ENCODE measurements at places on chromosomes 2 and 18.

GRCh38 chr2:96663829-96664228 is 21.3 kb downstream of the FER1L5 start:
- no peak for DNase-seq

- no peak for DNase-seq
Measured at GRCh38 chr2:46347648-46348280, 50.6 kb downstream of the EPAS1 start.

- DNase-seq: no peak
Measured at GRCh38 chr2:14722904-14723570, 90.5 kb downstream of the LRATD1 start.

DNA sequence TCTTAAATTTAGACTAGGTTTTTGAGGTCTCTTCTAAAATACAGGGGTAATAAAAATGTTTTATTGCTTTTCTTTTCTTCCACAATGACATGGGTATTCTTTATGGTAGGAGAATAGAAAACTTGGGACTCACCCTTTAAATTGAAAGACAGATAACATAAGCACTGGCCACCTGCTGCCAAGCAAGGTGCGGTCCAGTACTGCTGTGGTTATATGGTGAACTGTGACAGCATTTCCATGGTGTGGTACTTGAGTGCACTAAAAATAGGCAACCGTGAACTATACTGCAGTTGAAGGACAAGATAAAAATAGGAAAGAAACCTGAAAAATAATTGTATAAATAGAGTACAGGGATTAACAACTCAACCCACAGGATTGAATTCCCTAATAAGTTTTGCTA is 54.4 kb upstream of the GRB14 start:
- no peak for DNase-seq

DNA sequence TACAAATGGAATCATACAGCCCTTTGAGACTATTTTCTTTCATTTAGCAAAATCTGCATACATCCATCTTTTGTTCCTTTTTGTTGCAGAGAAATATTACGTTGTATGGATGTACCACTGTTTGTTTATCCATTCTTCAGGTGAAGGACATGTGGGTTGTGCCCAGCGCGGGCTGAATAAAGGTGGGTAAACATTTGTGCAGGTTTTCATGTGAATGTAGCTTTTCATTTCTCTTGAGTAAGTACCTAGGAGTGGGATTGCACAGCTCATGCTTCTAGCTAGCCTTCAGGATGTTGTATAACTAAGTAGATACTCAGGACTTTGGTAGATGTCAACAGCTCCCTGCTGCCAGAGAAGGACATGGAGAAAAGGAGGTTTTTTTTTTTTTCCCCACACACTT is 50.6 kb upstream of the SPRED2 start:
- no peak for DNase-seq

DNA sequence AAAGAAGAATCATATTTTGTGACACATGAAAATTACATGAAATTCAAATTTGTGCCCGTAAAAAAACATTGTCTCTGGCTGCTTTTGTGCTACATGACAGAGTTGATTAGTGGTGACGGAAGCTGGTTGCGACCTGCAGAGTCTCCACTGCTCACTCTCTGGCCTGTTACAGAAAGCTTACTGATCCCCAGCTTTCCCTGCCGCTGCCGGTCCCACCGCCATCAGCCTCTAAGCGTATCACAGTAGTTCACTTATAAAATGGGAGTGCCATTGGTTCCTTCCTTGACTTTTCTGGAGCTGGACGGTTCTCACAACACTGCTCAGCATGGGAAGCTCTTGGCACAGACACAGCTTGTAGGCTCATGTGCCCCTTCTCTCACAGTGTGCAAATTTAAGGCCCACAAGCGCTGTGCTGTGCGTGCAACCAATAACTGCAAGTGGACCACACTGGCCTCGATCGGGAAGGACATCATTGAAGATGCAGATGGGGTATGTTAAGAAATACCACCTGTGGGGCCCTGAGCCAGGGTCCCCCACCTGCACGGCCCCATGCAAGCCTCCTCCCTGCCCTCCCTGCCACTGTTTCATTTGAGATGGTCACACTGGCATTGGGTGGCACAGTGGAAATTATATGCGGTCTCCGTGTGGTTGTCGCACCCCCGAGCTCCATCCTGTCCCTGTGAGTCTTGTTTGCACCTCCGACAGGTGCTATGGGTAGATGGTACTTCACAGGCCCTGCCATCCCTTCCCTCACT is 81.3 kb downstream of the DGKD start:
- no peak for DNase-seq

GRCh38 chr2:179900655-179901054 is 39.2 kb upstream of the ZNF385B start:
- DNase-seq: no peak

- DNase-seq: peak; percentile 10
Measured at GRCh38 chr18:27921392-27921791, 255.5 kb downstream of the CDH2 start.

DNA sequence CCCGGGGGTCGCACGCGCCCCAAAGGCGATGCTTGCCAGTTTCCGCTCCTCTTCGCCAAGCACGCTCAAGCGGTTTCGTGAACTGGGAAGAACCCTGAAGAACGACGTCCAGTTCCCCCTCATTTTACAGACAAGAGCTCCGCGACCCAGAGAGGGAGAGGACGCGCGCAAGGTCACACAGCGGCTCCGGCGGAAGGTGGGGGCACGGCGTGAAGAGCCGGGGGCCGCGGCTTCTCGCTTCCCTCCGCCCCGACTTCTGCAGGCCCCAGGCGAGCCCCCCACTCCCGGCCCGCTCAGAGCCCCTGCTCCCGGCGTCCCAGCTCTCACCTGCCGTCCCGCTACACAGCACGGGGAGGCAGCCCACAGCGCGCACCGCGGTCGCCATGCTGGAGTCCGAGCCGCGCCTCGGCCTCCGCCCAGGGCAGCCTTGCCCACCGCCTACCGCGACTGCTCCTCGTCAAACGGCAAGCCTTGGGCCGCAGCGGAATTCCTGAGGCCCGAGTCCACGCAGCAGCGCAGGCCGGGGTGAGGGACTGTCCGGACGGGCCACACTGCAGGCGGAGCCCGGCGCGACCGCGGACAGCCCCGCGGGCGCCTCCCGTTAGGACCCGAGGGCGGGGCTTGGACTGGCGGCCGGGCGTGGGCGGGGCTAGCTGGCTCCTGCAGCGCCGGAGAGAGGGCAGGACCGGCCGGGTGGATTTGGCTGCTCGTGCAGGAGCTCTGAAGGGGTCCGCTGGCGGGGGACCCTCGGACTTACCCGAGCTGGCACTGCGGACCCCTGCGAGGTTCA is at the start of gene MRPS5:
TSS of gene MRPS5 (minus strand) at position 402 of the 790 bp plus-strand sequence. CDS start at position 385, 17 bp downstream.
- DNase-seq: peak; percentile 74

- no peak for DNase-seq
Measured at GRCh38 chr2:217000406-217000805, 140.5 kb upstream of the TNP1 start.

DNA sequence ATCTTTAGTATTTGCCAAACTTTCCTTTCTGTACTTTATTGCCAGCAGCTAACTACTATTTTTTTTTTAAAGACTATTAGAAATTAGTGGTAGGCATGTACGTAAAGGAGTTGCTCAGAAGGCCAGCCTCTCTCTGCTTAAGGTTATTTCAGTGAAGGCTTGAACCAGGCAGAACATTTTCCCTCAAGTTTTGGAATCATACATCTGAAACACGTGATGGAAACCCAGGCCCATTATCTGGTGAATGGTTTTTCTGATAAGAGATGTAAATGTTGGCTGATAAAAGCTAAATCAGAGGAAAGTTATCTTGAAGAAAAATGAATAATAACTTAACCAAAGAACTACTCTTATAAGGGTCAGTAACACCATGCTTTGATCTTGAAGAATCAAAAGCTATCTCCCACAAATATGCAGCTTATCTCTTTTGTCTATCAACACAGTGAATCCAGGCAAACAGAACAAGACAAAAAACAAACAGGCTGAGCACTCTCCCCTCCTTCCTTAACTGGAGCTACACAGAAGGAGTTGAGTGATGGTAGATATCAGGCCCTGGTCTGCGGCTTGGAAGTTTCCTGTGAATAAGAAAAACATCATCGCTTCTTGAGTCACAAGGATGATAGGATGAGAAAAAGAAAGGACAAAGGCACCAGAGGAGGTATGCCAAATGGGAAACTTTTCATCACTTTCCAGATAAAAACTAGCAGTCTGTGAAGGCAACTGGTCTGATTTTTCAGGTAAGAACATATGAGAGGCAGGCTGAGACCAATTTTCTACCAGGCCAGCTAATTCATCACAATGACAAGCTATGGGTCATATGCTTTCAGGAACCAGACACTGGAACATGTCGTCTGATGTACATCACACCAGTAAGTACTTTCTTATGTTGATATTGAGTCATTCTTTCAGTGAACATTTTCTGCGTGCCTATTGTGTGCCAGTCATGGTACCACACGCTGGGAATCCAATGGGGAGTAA is 88.4 kb upstream of the STK17B start:
- peak; percentile 87 for DNase-seq

- DNase-seq: no peak
Measured at GRCh38 chr2:190181123-190181669, 118.7 kb upstream of the MSTN start.

GRCh38 chr18:9494778-9495331 is 19.5 kb downstream of the RALBP1 start:
- no peak for DNase-seq

GRCh38 chr2:199443589-199444130 is 14.1 kb downstream of the SATB2 start:
- peak; percentile 44 for DNase-seq

DNA sequence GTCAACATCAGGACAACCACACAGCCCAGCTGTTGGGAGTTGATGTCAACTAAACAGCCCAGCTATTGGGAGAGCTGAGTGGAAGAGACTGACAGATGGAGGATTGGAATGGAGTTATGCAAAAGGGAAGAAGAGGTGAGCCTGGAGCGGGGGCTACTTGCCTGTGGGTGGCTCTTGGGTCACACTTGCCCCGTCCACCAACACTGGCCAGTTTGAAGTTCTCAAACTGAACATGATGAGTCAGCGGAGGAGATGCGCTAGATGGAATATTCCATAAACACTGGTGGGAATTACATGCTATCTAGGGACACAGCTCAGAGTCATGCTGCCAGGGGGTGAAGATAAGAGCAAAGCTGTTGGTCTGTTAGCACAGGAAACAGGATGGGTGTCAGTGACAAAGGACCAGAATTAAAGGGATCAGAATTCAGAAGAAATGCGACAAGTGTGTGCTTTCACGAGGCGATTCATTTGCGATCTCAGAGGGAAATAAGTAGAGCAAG is 33.2 kb upstream of the AGAP1 start:
- no peak for DNase-seq

DNA sequence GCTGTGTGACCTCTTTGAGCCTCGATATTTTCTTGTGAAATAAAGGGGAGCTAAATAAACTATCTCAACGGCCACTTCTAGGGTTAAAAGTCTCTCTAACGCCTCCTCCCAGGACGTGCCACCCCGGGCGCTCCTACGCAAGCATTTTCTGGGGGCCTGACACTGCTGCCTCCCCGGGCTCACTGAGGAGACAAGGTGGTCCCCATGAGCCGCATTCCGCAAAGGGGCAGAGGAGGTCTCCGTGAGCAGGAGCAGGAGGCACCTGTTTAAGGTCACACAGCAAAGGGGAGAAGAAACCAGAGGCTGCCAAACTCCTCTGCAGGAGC is 913 bp upstream of the WNT10A start:
- no peak for DNase-seq

DNA sequence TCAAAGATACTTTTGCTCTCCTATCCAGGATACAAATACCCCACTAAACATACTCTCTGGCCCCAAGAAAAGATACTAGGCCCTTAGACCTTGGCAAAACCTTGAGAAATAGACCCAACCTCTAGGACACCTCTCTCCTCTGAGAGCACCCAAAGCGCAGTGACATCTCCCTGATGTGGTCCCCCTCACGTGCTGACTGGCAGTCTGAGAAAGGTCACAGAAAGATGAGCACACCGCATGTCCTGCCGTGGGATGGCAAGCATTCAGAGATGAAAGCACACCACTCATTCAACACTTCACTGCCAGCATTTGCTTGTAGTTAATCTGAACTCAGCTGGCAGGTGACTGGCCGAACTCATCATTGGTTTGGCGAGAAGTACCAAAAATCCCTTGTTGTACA is 6.1 kb upstream of the TBC1D8 start:
- DNase-seq: no peak

DNA sequence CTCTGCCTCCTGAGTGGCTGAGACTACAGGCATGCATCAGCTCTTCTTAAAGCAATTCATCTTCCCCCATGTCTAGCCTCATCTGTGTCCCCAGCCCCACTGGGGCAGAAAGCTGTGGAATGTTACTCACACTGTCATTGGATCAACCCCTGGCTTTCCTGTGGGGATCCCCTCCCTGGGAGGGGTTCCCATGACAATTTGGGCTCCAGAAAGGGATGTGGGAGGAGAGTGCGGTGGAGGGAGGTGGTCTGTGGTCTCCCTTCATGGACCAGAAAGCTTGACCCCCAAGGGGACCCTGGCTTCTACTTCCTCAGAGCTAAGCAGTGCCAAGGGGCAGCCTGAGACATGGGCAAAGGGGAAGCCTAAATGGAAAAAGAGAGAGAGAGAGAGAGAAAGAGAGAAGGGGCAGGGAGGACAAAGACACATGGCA is 1.3 kb downstream of the NGEF start:
- no peak for DNase-seq

DNA sequence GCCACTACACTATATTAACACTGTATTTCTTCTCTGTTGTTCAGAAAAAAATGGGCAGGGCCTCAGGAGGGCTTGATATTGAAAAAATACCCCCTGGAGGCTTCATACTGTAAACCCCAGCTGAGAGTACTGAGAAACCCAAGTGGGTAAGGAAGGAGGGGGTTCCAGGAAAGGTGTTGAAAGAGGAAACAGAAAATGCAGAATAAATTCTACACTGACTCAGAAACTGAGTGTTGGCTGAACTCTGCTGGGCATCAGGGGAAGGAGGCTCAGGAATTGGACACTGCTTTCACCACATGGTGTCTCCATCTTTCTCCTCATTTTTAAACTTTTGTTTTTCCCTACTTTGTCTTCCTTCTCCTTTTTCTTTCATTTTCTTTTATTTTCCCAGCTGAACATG is 253.7 kb downstream of the DYM start:
- DNase-seq: peak; percentile 28

DNA sequence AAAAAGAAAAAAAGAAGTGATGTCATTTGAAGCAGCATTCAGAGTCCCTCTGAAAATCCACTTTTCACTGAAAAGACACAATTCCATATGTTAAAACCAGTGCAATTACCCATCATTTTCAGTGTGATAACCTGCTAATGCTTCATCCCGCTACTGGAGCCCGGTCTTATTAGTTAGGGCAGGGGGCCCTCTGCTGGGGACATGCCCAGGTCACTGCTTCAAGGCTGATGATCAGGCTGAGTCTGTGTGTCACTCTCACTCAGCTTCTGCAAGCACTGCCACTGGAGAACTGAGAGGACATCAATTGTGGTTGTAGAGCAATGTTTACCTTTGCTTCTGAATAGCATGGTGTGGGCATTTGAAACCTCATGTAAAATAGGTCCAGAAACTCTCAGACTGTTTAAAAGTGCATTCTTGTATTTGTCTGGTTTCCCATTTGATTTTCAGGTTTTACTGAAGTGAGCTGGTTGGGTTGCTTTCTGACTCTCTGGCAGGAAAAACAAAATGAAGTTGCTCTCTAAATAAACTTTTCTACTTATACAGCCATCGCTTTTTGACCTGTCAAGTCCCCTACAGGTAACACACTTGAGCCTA is 49.2 kb upstream of the NXPH2 start:
- DNase-seq: peak; percentile 20
